ENCODE measurements at places on chromosomes 12 and 14.
A peak's percentile ranks its signal among the peaks of the same experiment; 100 is the strongest.

DNA sequence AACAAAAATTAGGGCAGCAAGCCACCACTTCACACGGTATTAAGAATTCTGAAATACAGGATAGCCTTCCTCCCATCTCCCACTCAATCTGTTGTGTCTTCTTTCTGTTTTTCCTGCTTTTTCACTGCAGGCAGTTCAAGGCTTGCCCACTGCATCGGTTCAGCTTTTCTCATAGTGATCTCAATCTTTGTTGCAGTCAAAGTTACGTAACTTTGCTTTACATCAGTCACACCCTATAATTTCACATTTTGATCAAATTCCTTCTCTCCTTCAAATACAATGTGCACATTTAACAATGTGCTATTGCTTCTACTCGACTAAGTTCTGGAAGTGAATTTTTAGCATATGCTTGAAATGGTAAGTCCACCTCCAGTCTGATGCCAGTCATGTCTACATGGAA is 217.6 kb downstream of the EFCAB11 start:
- no peak for DNase-seq

DNA sequence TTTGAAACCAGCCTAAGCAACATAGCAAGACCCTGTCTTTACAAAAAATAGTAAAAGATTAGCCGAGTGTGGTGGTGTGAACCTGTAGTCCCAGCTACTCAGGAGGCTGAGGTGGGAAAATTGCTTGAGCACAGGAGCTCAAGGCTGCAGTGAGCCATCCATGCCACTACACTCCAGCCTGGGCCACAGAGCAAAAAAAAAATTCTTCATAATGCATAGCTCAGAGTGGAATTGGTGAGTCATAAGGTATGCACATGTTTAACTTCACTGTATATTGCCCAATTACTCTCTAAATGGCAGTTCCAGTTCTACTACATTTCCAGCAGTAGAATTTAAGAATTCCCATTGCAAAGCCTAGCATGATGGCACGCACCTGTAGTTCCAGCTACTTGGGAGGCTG is 26.8 kb upstream of the CLIP1 start:
- DNase-seq, result no peak

GRCh38 chr12:79453820-79454219 is 236.9 kb downstream of the PAWR start:
- DNase-seq, result no peak

DNA sequence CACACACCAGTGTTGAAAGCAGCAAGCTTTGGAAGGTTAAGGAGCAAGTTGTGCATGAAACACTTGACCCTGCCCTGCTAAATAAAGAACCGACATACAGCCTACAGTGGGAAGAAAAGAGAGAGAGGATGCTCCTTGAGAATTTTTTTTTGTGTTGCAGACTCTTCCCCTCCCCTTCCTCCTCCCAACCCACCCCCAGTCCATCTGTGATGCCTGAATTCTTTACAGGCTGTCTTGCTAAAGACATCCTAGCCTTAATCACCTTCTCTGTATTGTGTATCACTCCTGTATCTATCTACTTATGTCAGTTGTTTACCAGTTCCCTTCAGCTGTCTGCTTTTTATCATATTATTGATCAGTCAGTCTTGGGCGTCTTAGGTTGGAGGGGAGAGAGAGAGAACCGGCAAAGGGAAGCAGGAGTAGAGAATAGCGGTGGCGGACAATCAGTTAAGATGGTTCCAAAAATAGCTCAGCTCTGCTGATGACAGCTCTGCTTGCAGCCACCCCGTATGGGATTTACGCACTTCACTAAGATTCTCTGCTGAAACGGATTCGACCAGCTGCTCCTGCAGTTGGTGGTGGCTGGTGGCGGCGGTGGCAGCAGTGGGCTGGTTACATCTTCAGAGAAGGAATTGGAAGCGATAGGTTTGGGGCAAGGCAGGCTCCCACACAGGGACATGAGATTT is 664.7 kb downstream of the NRXN3 start:
- DNase-seq, result no peak

GRCh38 chr14:102088012-102088792 is 1.4 kb upstream of the HSP90AA1 start:
- DNase-seq, result peak; percentile 60

DNA sequence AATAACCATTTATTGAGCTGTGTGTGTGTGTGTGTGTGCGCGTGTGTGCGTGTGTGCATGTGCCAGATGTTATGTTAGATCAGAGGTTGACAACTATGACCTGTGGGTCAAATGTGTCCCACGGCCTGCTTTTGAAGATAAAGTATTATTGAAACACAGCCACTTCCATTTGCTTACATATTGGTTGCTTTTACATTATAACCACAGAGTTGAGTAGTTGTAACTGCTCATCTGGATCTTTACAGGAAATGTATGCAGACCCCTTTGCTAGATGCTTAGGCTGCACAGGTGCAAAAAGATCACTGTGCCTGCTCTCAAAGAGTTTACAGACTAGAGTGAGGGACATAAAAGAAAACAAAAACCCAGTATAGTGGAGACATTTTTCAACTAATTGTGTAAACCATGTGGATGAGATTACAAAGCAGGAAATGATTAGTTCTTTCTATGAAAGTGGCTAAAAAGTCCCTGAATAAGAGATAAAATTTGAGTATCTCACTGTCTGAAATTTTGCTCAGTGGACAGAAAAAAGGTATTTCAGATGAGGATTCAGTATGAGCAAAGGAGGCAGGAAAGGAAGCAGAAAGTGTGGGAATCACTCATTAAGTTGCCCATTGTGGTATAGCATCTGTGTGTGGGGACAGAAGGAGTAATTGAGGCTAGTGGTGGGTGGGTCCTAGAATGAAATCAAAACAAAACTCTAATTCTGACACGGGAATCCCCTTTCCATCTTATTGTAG is 188.4 kb downstream of the PAH start:
- DNase-seq, result no peak

- DNase-seq, result no peak
These were observed 22.8 kb downstream of the MTHFD1 start for GRCh38 chr14:64411001-64411400.
